Ascending aorta (tissue), 2 donors: ENCODE measurements at places on chromosomes 1 and 21.
A peak's percentile ranks its signal among the peaks of the same experiment; 100 is the strongest.

- H3K36me3 ChIP-seq: no peaks in the 10 kb centered on the region
- no peak for DNase-seq
- no peak overlapping the region for H3K4me3 ChIP-seq
- H3K4me1 ChIP-seq: no peaks in the 10 kb centered on the region
Observed at GRCh38 chr1:8063298-8064036, 37.4 kb upstream of the ERRFI1 start.

DNA sequence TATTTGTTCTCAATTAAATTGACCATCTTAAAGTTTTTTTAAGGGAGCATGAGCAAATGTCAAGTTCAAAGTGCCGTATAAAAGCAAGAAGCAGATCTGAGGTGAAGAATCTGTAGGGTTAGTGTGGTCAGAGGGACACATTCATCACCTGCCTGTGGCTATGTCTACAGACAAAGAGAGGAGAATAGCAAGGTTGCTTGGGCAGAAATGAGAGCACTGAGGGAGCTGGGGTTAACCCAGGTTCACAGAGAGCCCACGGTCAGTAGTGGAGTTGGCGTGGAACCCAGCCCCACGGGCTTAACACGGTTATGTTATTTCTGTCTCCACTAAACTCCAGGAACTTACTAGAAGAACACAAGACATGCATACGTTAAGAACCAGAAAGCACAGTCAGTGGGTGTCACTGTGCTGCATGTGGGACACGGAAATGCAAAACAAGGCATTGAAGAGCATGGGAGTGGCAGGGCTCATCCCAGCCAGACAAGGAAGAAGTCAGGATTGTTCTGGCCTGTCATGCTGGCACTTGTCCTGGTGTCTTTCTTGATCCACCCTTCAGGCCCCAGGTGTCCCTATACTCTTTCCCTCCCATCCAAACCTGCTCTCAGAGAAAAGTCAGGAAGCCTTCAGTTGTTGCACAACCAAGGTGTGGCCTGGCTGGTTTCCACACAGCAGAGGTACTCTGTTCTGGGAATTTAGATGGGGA, 95.5 kb upstream of the IVNS1ABP start:
- DNase-seq: no peak
- H3K36me3 ChIP-seq: no peaks in the 10 kb centered on the region
- H3K4me3 ChIP-seq: no peak overlapping the region
- no peaks in the 10 kb centered on the region for H3K27me3 ChIP-seq
- no peaks in the 10 kb centered on the region for H3K4me1 ChIP-seq
- H3K27ac ChIP-seq: no peak overlapping the region

DNA sequence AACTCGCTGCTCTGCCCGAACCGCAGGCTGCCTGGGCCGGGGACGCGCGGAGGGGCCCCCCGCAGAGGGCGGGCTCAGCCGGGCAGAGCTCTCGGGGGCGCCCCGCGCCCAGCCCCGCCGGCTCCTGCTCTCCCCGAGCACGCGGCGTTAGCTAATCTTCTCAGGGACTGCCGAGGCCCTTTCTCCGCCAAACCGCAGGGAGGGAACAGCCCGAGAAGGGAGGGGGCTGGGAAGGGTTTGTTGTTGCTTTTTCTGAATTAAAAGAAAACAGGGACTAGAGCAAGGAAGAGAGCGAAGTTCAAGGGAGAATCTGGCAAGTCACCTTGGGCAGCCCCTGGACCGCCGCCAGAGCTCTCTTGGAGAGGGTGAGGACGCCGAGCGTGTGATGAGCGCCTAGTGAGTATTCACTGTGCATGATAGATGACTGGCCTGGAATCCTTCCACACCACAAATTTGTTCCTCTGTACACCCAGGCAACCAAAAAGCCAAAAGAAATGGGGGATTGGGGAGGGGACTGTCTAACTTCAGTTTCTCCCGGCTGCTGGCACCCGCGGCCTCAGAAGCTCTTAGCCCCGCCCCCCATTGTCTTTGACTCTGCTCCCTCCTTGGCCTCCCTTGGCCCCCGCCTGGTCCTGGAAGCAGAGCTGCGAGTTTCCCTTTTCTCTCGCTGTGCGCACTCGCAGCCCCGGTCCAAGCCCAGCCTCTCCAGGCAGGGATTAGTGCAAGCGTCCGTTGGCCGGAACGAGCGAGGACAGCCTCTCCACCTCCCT, 19.7 kb upstream of the LMX1A start:
- H3K36me3 ChIP-seq: no peaks in the 10 kb centered on the region
- peaks cover 6% of the 10 kb centered on the region for H3K4me1 ChIP-seq
- no peaks in the 10 kb centered on the region for H3K27me3 ChIP-seq
- peak overlapping the region; percentile 61 for H3K4me3 ChIP-seq

- H3K27ac ChIP-seq: no peak overlapping the region
- H3K27me3 ChIP-seq: no peaks in the 10 kb centered on the region
- DNase-seq: no peak
Observed at GRCh38 chr1:100308777-100309176, 42.8 kb downstream of the RTCA start.

- H3K4me3 ChIP-seq: no peak overlapping the region
- no peaks in the 10 kb centered on the region for H3K4me1 ChIP-seq
- H3K36me3 ChIP-seq: no peaks in the 10 kb centered on the region
- H3K27me3 ChIP-seq: no peaks in the 10 kb centered on the region
Observed at GRCh38 chr1:10612436-10613160, 137.8 kb downstream of the PEX14 start.
